ENCODE measurements at places on chromosomes 11 and 22.
A peak's percentile ranks its signal among the peaks of the same experiment; 100 is the strongest.

DNA sequence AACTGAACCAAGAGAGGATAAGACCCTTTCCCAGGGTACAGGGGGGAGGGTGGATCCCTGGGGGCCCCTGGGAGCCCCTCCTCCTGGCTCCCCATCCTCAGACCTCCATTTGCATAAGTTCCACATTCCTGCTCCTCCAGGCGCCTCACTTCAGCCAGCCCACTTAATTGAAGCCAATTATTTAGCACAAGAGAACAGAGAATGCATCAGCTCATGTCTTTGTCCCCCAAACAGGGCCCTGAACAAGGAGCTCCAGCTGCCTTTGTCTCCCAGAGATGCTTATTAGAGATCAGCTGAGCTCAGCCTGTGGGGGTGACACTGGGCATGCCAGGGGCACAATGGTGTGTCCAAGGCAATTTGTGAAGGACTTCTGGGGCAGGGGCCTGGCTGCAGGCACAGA lies 89.9 kb upstream of the PRDM11 start:
- no peak for DNase-seq

- DNase-seq, result no peak
Measured at GRCh38 chr11:9081153-9081552, 10.2 kb downstream of the SCUBE2 start.

- peak; percentile 31 for DNase-seq
Measured at GRCh38 chr11:107695446-107695845, 16.4 kb downstream of the SLN start.

- DNase-seq, result peak; percentile 31
Measured at GRCh38 chr22:41831383-41831782, 1.5 kb upstream of the SREBF2 start.

DNA sequence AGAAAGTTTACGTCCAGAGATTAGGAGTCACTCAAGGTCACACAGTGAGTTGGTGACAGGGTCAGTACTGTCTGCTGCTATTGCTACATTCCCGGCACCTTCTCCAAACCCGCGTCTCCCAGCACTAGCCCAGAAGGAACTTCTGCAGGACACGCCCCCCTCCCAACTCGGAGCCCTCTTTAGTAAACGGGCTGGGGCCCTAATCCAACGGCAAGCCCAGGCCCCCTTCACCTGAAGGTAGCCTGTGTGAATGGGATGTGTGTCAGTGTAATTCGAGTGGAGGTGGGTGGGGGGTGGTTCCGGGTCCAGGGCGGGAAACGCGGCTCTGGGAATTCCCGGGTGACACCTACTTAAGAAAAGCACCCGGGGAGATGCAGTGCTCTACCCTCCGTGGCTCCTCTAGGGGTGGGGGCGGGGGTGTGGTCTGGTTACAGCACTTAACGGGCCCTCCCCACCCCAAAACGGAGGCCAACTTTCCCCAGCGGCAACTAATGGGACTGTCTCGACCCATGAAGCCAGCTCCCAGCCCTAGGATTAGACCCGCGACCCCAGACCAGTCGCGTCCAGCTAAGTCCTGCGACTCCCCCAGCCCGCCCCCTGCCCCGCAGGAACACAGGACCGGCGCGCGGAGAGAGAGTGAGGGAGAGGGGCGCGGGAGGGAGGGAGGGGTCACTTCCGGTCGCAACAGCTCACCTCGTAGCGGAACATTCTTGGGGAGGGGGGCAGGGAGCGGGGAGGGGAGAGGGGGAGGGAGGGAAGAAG lies 468 bp downstream of the PATL1 start:
- DNase-seq, result peak; percentile 60

Data from RPMI7951 (cell line).